Activated effector memory CD4-positive, alpha-beta T cell treated with Interleukin-2 at 50 U/mL for 16 hours (primary cell): ENCODE measurements at places on chromosomes 5 and 9.

DNA sequence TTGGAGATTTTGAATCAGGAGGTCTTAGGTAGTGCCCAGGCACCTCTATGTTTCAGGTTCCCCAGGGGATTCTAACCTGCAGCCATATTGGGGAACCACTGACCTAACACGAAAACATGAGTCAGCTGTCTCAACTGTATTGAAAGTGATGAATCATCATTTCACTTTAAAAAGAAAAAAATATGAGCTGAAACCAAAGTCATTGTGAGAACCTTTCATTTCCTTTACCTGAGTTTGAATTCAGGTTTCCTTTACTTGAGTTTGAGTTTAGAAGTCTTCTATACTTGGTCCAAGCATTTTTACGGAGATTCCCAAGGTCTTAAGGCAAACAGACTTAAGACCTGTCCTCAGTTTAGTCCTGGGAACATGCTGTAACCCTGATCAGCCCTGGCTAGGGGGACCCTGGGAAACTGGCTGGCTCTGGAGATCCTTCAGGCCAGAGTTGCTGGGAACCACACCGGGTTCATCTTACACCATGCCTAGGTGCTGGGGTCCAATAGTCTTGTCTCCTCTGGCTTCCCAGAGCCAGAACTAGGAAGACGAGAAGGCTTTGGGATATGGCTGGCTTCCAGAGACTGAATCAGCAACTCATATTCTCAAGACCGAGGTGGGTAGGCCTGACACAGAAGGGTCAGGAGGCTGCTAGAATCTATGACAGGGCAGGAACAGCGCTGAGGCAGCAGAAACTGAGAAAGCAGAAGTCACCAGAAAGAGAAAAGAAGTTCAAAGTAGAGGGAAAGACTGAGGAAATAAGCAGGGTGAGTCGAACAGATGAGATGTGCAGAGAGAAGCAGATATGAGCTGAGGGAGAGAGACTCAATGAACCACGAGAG, 16.4 kb upstream of the PDCD1LG2 start:
- DNase-seq, result no peak

- DNase-seq, result no peak
These were observed 52.1 kb downstream of the C6 start for GRCh38 chr5:41161271-41161670.

DNA sequence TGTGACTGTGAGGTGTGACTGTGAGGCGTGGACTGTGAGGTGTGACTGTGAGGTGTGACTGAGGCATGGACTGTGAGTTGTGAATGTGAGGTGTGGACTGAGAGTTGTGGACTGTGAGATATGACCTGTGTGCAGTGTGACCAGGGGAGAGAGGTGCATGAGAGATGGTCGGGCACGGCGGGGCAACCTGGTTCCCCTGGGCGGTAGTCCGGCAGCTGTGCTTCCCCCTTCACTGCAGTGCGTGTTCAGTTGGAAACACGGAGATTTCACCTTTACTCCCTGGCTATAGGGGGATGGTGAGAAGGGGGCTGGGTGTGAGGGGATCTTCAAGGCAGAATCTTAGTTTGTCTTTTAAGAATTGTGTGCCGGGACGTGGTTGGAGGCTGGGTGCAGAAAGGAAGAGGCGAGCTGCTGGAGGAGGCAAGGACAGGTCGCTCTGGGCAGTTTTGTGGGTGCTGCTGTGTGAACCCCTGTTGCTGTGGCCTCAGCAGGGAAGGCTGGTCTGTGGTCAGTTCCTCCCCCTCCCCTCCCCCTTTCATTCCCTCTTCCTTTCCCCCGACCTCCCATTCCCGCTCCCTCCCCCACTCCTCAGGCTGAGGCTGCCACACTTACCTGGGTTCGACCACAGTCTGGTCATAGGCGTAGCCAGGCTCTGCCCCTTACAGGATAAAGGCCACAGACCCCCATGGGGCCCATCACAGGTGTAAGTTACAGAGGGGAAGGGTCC, 39.3 kb downstream of the CEP72 start:
- no peak for DNase-seq

DNA sequence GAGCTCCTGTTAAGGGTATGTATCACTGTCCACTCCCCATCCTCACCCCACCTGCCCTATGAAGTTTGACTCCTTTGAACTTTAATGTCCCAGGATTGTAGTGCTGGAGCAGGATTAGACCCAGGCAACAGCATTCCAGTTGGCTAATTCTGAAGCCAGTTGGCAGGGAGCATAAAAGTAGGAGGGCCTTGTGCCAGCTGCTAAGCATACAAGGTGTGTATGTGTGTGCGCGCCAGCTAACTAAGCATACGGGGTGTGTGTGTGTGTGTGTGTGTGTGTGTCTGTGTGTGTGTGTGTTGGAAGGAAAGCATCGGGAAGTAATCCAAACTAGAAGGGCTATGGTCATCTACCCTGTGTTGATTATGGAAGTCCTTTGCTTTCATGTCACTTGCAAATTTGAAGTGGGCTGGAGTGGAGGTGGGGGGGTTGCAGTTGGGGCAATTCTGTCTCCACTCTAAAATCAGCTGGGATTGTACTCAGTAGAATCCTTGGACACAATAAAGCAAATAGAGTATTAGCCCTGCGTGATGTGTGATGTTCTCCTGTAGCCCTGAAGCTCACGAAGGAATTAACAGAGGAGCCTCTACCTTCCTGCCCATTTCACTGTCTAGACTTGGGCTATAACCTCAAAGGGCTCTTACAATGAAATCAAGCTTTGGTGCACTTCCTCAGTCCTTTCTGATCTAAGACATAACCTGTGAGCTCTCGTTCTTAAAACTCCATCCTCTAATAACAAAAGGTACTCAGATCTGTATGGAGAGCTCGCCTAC, 26.9 kb downstream of the HMGCR start:
- DNase-seq, result no peak

DNA sequence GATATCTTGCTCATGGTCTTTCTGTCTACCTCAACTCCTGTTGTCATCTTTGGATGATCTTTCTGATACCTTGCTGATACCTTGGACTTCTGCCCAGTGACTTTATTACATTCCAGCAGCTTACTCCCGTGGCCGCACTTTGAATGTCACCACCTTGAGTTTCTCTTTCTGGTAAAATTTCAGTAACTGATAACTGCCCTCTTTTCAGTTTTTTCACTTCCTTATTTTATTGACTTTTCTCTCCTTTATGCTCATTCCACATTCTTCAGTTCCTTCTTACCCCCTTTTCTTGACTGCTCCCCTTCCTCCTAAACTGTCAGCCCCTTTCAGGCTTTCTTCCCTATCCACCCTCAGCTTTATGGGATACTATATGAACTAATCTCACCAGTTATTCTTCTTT, 7.0 kb upstream of the FBXO4 start:
- DNase-seq, result no peak

DNA sequence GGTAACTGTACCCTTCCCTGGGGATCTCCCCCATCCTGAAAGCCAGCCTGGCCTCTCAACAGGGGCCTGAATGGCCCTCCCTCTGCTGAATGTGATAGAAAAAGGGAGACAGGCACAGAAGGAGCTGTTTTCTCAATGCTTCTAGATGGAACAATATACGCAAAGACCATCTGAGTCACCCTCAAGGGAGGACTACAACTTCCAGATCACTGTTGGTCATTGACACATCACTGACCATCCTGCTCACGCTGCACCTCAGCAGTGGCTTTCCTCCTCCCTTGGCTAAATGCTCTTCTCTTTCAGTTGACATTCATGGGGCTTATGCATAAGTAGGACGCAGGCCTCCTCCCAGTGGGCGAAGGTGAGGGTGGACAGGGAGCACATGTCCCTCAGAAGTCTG, 112.2 kb upstream of the SHB start:
- DNase-seq, result no peak

- DNase-seq, result no peak
These were observed 579 bp downstream of the SLC12A7 start for GRCh38 chr5:1111241-1111726.

- DNase-seq, result no peak
These were observed 3.8 kb downstream of the LHFPL2 start for GRCh38 chr5:78644741-78645300.

DNA sequence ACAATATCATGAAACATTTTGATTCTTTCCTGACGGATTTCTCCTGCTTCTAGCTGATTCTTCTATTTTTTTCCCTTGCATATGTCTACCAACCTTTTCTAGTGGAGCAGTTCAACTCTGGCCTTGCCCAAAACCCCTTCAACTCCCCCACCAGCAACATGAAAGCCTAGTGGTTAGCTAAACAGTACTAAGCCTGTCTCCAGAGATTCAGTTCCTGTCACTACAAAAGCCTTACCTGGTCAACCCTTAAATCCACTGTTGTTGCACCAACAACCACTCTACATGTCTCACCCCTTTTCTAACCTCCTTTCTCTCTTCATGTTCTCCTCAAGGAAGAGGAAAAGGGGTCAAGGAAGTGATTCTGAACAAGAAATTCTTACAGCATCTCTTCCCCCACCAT, 74.8 kb upstream of the PIK3R1 start:
- DNase-seq, result no peak

DNA sequence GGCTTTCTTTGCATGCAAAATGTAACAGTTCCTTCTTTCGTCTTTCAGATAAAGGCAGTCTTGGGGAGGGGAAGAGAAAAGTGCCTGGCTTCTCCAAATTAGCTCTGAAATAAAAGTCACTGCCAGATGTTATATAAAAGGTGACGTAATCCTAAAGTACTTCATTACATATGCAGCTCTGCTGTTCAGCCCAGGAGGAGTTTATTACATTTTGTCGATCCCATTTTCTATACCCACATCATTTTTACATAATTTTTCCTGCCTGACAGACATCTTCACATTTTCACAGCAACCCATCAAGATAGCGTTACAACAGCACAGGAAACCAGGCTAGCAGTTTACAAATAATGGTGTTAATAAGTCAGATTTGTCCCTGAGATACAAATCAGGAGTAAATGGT, 86.7 kb upstream of the SLC30A5 start:
- DNase-seq, result no peak

DNA sequence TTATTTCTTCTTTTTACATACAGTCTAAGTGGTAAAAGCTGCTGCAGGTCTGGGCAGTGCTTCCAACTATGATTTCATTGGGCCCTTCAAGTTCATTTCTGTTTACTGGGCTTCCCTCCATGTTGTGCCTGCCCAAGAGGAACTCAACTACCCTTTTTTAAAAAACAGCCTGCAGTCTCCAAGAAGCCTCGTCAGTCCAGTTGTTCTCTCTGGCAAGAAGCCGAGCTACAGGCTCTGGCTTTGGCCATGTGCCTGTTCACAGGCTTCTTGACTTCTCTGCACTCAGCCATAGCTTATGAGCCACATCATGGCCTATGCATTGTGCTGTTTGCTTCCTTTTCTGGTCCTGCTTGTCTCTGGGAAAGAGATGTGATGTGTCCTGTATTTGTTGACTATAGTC, 119.7 kb upstream of the PJA2 start:
- DNase-seq, result no peak

GRCh38 chr5:139684350-139684880, 36.3 kb downstream of the CXXC5 start:
- no peak for DNase-seq

DNA sequence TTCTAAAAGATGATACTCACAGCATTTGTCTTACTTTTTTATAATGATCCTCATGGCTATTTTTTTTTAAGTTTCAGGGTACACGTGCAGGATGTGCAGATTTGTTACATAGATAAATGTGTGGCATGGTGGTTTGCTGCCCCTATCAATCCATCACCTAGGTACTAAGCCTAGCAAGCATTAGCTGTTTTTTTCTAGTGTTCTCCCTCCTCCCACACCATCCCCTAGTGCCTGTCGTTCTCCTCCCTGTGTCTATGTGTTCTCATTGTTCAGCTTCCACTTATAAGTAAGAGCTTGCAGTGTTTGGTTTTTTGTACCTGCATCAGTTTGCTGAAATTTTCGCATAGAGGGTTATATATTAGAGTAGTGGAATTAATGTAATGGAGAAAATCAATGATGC, 189.1 kb upstream of the CDH12 start:
- no peak for DNase-seq
